ENCODE measurements at places on chromosomes 11 and 22.

DNA sequence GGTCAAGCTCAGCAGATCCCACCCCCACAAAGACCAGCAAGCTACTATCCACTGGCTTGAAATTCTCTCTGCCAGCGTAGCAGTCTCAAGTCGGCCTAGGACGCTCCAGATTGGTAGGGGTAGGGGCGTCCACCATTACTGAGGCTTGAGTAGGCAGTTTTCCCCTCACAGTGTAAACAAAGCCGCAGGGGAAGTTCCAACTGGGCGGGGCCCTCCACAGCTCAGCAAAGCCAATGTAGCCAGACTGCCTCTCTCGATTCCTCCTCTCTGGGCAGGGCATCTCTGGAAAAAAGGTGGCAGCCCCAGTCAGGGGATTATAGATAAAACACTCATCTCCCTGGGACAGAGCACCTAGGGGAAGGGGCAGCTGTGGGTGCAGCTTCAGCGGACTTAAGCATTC is 1064.9 kb upstream of the TENM4 start:
- no peak for DNase-seq

- no peak for DNase-seq
These were observed 105.9 kb downstream of the SLC17A6 start for GRCh38 chr11:22444076-22444475.

DNA sequence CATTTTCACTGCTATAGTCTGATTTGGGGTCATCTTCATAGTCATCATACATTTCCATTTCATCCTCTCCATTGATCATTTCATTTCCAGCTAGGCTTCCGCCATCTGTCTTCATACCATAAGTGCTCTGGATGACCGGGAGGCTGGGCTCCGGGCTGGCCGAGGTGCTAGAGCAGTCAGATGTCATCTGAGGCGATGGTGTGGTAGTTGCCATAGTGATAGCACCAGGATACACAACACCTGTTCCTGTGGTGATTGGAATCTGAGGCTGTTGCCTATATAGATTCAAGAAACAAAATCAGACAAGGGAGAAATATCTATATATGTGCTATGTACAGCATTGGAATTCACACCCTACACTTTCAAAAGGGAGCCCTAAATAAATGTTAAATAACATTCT is 383.5 kb downstream of the SOX6 start:
- no peak for DNase-seq

GRCh38 chr11:11387207-11387606 is 34.2 kb upstream of the CSNK2A3 start:
- no peak for DNase-seq

GRCh38 chr22:45381348-45381747 is 32.1 kb downstream of the SMC1B start:
- no peak for DNase-seq
